Activated naive CD4-positive, alpha-beta T cell treated with anti-CD3 and anti-CD28 coated beads, Interleukin-2, amount 50 U/mL, for 72 hours (primary cell): ENCODE measurements at places on chromosomes 3 and 15. TPM values are rescaled to one million over a fixed set of nuclear protein-coding genes. Genes with fewer than 3 reads are reported as not detected.

The ACTRT3 gene
- 0.19 TPM for total RNA-seq

The CHRNA3 gene
- not detected for total RNA-seq

The GOLGA6L10 gene
- total RNA-seq: 0.57 TPM

DNA sequence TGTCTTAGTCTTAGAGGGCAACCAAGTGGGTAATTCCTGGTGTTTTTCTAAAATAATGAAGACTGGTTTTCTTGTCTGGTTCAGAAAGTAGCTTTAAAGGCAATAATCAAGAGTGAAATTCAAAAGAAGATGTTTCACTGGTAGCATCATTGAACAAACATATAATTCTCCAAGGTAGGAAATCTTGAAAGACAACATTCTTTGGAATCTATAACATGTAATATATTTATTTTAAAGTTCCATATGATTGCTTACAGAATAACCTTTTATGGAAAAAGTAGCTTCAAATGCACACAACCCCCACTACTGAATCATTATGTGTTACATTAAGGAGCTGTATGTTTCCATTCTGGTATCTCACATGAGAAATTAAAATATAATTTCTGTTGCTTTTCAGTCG, 13.8 kb upstream of the FOXP1 start:
- no peak for DNase-seq

The UACA gene
- total RNA-seq: 7.7 TPM

DNA sequence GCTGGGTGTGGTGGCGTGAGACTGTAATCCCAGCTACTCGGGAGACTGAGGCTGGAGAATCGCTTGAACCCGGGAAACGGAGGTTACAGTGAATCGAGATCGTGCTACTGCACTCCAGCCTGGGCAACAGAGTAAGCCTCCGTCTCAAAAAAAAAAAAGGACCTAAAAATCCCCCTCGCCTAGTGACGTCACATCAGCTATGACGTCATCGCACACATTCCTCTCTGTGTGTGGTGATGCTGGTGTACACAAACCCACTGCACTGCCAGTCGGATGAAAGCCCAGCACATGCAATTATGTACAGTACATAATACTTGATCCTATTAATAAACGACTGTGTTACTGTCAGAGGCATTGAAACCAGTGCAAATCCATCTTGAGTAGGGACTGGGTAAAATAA, 40.2 kb upstream of the SEC61A1 start:
- no peak for DNase-seq

GRCh38 chr3:66383998-66384745, 116.7 kb downstream of the LRIG1 start:
- no peak for DNase-seq

- no peak for DNase-seq
Observed at GRCh38 chr15:99909592-99910295, 176.5 kb upstream of the LYSMD4 start.

The DNAH1 gene
- 17.5 TPM for total RNA-seq

The PTX3 gene
- total RNA-seq: 0.70 TPM

DNA sequence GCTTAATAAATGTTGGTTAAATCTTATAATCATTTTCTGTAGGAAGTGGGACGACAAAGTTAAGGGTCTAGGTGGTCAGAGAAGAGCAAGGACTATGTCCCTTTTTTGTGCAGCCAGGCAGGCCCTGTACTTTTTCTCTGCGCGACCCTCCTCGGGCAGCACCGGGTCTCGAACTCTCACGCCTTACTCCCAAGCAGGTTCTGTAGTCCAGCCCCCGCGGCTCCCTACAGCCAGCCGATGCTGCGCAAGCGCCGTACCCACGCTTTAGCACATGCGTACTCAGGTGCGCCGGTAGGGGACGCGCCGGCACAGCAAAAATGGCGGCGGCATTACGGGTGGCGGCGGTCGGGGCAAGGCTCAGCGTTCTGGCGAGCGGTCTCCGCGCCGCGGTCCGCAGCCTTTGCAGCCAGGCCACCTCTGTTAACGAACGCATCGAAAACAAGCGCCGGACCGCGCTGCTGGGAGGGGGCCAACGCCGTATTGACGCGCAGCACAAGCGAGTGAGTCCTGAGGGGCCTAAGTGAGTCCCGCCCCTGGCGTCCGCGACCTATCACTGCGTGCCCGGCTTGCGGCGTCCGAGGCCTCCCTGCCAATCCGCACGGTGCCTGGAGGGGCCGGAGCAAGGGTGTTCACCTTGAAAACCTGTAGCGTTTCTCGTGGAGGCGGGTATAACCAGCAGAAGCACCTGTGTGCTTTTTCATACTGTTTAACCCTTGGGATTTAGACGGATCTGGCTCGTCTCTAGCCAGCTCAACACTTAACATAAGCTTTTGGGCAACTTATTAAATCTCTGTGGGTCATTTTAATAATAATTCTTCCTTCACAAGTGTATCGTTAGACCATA, at the start of gene PCCB:
Gene PCCB, plus strand, starts transcription at position 282 of the 844 bp plus-strand sequence. Its CDS starts 36 bp downstream, at position 318.
- DNase-seq: peak; percentile 95

- DNase-seq: no peak
Observed at GRCh38 chr3:169072494-169072893, 591.0 kb downstream of the MECOM start.

The SGO1 gene
- total RNA-seq: 38.0 TPM

DNA sequence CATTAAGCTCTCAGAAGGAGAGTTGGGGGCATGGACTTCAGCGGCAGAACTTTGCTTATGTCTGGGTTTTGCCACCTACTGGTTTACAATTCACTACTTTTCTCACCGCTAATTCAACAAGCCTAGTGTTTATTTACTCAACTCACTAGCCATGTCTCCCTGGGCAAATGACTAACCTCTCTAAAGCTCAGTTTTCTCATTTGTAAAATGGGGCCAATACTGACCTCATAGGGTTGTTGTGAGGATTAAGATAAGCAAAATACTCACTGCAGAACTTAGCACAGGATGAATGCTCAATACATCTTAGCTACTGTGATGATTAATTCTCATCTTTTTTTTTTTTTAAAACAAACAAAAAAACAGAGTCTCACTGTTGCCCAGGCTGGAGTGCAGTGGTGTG, 106.3 kb downstream of the CADPS start:
- DNase-seq: no peak

GRCh38 chr3:188881954-188882641, 289.7 kb upstream of the TPRG1 start:
- DNase-seq: no peak

- no peak for DNase-seq
Observed at GRCh38 chr3:172238188-172238587, 198.8 kb downstream of the FNDC3B start.

DNA sequence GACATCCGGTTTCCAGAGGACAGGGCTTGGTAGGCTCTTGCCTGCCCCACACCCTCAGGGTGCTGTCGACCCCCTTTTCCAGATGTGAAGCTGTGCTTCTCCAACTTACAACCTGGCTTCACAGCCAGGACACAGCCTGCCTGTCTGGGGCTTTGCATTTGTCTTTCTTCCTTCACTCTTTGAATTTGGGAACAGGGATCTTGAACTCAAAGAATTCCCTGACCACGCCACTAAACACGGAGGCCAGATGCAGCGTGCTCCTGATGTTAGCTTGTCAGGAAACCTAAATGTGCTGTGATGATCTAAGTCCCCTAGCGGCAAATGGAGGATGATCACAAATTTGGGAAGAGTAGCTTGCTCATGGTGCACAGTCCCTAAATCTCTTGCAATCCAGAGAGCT, 244.8 kb upstream of the RGMA start:
- no peak for DNase-seq

The ZNF619 gene
- 0.91 TPM for total RNA-seq

The PPP1R2 gene
- total RNA-seq: 129 TPM

DNA sequence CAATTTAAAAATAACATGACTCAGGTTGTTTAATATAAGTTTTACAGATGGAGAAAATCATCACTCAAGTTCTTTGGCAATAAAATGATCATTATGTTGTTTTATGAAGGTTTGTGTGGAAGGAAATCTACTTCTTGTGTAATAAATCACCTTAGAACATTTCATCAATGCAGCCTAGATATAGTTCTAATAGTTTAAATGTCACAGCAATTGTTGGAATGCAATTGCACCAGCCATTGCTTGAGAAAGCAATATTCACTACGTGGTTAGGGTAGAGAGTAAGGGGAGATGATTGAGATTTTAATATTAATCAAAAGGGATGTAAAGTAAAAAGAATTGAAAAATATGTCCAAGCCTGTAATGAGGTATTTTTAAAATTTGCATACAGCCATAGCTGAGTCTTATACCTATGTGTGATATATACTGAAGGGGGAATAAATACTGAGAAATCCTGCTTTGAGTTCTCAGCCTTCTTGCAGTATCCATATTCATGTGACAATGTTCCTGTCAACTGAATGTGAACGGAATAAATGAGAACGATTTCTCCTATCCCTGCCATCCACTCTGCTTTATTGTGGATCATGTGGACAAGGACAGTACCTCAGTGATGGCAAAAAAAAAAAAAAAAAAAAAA, 257.9 kb downstream of the OTOL1 start:
- no peak for DNase-seq

DNA sequence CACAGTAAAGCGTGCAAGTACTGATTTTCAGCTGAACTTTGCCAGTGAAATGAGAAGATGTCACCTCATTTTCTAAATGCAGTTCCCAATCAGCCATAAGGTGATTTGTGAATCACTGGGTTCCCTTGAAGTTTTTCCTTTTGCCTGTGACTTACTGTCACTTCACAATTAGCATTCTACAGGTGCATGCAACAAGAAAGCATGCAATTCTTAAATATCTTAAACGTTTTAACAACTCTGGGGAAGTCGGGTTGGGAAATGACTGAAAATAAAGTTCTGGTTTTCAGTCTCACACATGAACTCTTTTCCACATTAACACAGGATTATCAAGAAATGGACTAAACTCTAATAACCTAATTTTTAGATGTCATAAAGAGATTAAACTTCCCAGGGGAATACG, 5.2 kb downstream of the GSK3B start:
- no peak for DNase-seq

DNA sequence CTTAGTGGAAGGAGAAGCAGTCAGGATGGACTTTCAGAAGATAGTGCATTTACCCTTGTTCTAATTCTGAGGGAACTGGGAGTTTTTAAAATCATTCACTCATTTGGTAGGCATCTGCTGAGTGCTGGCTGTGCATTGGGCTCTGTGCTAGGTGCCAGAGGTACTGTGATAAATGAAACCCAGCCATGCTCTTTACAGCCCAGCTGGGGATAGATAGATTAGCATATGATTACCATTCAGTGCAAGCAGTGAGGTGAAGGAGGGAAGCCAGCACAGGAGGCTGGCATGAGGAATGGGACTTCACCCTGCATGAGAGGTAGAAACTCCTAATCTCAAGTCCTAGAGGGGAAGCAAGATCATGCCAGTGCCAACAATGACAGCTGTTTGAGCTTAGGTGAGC, 361.9 kb upstream of the TRIM42 start:
- no peak for DNase-seq

The KNG1 gene
- total RNA-seq: not detected

The HES1 gene
- total RNA-seq: 2.5 TPM

DNA sequence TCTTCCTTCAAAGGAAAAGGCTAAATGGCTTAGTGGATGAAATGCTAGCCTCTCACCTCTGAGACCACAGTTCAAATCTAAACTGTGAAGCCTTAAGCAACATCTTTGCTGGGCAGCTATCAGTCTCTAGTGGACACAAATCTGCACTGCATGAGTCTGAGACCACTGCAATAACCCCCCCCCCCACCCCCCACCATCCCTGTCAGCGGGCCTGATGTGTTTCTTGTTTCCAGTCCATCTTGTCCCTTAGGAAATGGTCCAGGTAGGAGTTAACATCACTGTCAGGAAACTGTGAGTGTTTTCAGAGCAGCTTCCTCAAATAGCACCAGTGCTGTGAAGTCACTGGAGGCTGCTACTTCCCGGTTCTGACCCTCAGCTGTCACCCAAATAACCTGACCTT, 140.6 kb upstream of the TMCO5A start:
- no peak for DNase-seq

- DNase-seq: no peak
Observed at GRCh38 chr15:65916664-65917406, 47.5 kb downstream of the RAB11A start.

GRCh38 chr15:53569751-53570480, 189.5 kb downstream of the WDR72 start:
- no peak for DNase-seq

The CPN2 gene
- total RNA-seq: not detected

DNA sequence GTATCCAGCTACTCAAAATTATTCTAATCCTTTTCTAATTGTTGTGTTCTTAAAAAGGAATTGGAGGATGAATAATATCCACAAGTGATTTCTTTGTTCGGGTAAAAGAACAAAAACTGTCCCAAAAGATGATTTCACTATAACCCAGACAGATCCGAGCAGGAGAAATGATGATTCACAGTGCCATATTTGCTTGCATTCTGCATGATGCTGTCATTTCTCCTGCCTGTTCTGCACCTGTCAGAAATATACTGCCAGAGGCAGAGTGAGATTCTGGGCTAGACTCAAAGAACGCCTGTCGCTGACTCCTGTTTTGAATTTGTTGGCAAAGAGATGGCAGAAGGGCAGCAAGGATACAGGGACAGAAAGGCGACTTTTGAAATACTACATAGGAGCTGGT, 34.7 kb upstream of the SLC24A5 start:
- no peak for DNase-seq

DNA sequence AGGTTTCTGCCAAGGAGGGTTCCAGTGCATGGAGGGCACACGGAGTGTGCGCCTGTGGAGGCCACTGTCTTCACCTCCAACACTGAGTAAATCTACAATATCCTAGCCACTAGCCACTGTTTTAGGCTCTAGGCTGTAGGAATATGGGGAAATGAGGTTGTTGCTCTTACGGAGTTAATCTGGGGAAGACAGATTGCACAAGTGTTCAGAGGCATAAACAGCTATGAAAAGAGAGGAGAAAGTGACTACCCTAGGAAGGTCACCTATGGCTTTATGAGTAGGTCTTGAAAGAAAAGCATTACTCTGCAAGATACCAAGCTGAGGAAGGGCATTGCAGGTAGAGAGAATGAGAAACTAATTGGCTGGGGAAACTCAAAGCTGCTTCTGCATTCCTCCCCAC, 85.7 kb downstream of the CYP19A1 start:
- DNase-seq: no peak

The EFCAB12 gene
- 0.82 TPM for total RNA-seq

DNA sequence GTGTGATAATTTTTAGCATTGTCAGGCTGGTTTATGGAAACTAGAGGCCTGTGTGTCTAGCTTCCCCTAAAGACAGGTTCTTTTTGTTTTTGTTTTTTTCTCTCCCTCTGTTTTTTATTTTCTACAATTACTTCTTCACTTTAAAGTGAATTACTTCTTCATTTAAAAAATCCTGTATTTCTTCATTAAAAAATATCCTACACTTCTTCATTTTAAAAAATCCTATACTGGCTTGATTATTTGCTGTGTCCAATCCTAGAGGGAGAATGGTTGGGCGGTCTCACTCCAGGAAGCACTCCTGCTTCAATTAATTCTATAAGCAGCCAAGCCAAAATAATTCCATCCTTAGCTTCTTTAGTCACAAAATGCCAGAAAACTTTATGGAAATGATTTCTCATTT, 11.8 kb downstream of the ATG7 start:
- no peak for DNase-seq

The FSTL1 gene
- total RNA-seq: 0.39 TPM

The SAMMSON gene
- not detected for total RNA-seq
